Occipital lobe (tissue), 3 donors: ENCODE measurements at places on chromosomes 16 and 17. TPM values are rescaled to one million over a fixed set of nuclear protein-coding genes. Genes with fewer than 3 reads are reported as not detected.

HBQ1 gene
- 5.3 TPM for total RNA-seq

SEPTIN12 gene
- total RNA-seq = not detected

ABCA9 gene
- total RNA-seq = 6.6 TPM

FKBP10 gene
- 11.2 TPM for total RNA-seq

KCNJ18 gene
- not detected for total RNA-seq

STX1B gene
- total RNA-seq = 12.0 TPM

LHX1 gene
- total RNA-seq = not detected

EVI2B gene
- total RNA-seq = 0.31 TPM
